ENCODE measurements at places on chromosomes 3 and 15.

GRCh38 chr15:38652998-38653397 is 88.4 kb upstream of the RASGRP1 start:
- DNase-seq: no peak

DNA sequence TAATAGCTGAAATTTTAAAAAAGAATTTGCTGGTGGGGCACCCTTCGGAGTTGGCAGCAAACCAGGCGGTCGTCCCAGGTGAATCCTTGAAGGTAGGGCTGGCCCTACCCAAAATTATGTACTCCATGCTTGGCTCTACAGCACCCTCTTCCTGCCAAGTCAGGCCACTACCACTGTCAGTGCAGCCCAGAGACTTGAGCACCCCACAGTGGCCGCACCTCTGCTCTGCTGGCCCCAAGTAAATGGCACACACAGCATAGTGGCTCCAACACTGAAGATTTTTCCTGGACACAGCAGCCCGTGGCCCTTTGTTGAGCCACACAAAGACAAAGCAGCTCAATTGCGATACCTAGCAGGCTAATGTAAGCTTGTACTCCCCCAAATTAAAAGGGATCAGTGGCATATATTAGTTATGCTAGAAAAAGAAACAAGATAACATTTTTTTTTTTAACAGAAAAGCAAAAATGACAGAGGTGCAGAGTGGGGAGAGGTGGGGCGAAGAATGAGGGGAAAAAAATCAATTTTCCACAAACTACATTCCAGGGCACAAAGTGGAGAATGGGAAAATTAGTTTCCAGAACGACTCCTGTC is 250.5 kb downstream of the UACA start:
- peak; percentile 64 for DNase-seq

DNA sequence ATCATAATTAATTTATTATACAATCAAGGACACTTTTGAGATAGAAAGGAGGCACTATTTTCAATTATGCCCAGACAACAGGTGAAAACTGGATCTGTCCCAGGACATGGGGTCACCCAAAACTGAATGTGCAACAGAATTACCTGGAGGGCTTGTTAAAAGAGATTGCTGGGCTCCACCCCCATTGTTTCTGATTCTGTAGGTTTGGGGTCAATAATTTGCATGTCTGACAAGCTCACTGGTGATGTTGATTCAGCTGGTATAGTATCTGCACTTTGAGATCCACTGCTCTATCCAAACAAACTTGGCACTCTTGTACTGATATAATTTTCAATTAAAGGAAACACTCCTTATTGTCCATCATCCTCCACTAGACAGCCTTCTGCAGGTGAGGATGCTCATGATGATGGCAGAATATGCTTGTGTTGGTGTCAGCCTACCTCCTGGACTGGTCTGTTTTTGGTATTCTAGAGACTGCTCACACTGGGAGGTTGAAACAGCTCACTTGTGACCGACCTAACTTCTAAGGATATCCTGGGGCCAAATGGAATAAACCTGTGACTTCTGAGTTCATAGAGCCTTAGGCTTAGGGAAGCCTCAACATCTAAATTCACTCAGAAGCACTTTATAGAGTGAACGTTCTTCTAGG is 2.2 kb downstream of the P2RY14 start:
- no peak for DNase-seq

GRCh38 chr3:47455806-47456452 is 19.8 kb downstream of the SCAP start:
- DNase-seq: no peak

Measured in Right ventricle myocardium superior (tissue), 1 donor.